ENCODE measurements at places on chromosomes 5 and 9.

GRCh38 chr5:179679014-179679674 is 1.7 kb downstream of the CBY3 start:
- DNase-seq = peak; percentile 86

- DNase-seq = no peak
These were observed 17.6 kb upstream of the SNX2 start for GRCh38 chr5:122757285-122757684.

DNA sequence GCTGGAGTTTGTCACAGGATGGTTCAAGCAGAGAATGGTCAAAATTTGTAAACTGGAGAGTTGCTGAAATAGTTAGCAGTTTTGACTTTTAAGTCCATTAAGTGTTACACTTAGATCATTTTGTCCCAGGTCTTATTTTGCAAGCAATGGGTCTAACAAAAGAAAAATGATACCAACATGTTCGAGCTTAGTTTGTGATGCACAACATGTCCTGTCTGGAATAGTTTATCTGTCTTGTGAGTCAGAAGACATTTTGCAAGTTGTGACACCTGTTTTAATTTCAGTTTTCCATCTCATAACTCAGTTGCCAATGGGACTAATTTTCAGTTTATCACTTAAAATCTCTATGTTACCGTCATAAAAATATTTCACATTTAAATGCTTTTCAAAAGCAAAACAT is 929.8 kb downstream of the CDH18 start:
- DNase-seq = no peak

GRCh38 chr9:96051423-96051822 is 175.9 kb downstream of the ERCC6L2 start:
- no peak for DNase-seq

DNA sequence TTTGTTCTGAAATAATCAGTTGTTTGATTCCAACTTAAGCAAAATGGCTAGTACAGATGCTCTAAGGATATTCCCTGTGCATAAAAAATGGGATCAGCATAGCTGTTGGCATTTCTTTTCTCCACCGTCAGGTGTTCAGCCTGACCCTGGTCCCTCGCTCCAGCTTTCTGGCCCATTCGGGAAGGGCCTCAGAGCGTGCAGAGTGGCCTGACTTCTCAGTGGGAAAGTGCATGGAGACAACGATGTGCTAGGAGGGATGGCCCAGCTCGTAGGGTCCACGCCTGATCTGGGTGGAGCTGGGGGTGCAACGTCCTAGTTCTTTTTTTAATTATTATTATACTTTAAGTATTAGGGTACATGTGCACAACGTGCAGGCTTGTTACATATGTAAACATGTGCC is 319.1 kb upstream of the IRX4 start:
- no peak for DNase-seq

- DNase-seq = peak; percentile 31
These were observed 141.6 kb downstream of the NR3C1 start for GRCh38 chr5:143261748-143262392.

DNA sequence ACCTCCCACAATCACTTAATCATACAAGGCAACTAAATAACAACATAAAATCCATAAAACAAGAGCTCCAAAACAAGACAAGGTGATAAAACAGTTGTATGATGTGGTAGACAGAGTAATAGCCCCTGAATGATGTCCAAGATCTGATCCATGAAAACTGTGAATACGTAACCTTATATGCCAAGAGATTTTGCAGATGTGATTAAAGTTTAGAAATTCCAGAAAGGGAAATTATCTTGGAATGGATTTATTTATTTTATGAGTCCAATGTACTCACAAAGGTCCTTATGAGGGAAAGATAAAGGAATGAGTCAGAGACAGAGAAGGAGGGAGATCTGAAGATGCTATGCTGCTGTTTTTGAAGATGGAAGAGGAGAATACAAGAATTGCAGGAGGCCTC is 1775.7 kb upstream of the C9orf72 start:
- DNase-seq = no peak

DNA sequence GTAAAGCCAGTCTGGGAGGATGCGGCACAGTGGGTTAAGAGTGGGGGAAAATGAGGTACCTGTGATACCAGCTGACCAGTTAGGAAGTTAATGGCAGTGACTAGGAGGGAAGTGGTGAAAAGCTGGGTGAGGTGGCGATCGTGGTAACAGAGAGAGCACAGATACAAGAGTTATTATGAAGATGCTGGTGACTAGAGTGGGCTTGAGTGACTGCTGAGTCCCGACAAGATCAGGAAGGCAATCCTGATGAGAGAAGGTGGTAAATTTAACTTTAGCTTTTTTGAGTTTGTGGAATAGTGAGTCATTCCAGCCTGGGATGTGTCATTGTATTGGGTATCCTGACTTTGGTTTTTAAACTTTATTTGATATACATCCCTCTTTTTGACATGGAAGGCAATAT is 38.8 kb downstream of the CMYA5 start:
- no peak for DNase-seq

- no peak for DNase-seq
These were observed 25.5 kb upstream of the RUSC2 start for GRCh38 chr9:35464141-35465025.

- DNase-seq = no peak
These were observed 42.6 kb upstream of the ANKRD31 start for GRCh38 chr5:75279321-75279720.

- DNase-seq = no peak
These were observed 196.4 kb downstream of the RFX3 start for GRCh38 chr9:3329361-3329760.

GRCh38 chr9:106228861-106229260 is 534.5 kb downstream of the TMEM38B start:
- DNase-seq = no peak

DNA sequence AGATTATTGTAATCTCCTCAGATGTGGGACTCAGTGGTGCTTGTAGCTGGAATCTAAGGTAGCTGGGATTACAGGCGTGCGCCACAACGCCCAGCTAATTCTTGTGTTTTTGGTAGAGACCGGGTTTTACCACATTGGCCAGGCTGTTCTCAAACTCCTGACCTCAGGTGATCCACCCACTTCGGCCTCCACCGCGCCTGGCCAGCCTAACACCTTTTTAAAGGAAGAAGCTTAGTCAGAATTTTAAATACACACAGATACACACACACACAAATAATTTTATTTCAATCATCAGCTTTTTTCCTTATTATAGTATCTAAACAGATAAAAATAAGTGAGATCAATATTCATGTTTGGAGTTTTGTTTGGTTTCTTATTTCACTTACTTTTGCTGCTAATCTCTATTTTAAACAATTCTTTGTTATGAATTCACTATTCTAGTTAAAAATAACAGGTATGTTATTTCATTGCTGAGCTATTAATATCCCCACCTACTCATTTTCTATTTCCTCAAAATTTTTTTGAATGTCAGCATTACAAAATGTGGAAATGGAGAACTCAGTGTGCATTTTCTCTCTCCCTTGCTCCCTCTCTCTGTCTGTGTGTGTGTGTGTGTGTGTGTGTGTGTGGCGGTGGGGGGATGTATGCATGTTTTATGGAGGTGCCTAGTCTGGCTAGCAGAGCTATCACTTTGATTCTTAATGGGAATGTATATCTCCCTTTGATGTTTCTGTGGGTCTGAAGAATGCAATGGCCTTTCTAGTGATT is 960.6 kb upstream of the DMAC1 start:
- no peak for DNase-seq

GRCh38 chr5:115363879-115364278 is 67.4 kb upstream of the CCDC112 start:
- no peak for DNase-seq

GRCh38 chr5:166562246-166562645 is 1729.2 kb upstream of the WWC1 start:
- no peak for DNase-seq

- DNase-seq = no peak
These were observed 5.6 kb downstream of the S1PR3 start for GRCh38 chr9:88996921-88997235.

GRCh38 chr5:76762484-76762883 is 46.6 kb downstream of the F2R start:
- no peak for DNase-seq

GRCh38 chr5:145470396-145470979 is 364.7 kb downstream of the PRELID2 start:
- DNase-seq = no peak

- no peak for DNase-seq
These were observed 115.8 kb upstream of the STC2 start for GRCh38 chr5:173443971-173444370.

- no peak for DNase-seq
These were observed 26.2 kb upstream of the SMU1 start for GRCh38 chr9:33102551-33103210.

GRCh38 chr9:27539479-27540441 is 10.1 kb upstream of the MOB3B start:
- no peak for DNase-seq

DNA sequence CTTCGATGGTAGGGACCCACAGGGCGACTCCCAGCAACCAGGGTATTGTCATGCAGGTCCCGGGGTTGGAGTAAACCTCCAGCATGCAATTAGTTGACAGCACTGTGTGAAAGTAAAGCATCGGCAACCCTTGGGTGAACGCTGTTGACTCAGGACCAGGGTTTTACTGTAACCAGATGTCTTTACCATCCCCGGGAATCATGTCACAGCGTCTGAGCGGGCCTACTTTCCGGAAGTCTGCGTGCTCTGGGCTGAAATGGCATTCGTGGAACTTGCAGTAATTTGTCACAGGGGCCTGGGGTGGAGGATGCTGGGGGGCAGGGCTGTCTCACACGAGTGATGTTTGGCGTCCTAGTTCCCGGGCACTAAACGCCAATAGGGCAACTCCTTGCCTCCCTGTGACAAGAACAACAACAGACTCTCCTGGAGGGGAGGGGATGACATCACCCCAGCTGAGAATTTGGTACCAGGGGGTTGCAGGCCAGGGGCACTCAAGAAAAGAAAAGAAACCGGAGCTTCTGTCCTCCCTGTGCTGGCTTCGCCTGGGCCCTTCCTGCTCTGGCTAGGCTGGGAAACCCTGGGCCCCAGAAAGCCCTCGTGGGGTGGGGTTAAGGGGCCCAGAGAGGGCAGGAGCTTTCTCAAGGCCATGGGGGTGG is 10.1 kb upstream of the UBAC1 start:
- DNase-seq = no peak

DNA sequence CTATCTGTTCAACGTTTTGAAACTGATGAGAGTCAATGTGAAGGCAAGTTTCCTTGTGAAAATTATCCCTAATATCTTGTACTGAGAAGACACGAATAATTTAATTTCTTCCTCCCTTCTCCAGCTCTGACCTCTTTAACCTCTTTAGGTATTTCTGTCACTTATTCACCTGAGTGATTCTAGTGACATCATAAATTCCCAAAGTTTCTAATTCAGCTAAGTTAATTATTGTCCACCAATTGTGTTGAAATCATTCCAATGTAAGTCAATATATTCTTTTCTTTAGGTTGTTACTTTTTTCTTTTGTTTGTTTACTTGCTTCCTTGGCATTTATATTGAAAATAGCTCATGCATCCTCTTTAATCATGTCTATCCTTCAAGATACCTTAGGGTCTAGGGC is 143.8 kb downstream of the PAPPA start:
- DNase-seq = no peak

- no peak for DNase-seq
These were observed 568.8 kb downstream of the TLR4 start for GRCh38 chr9:118273048-118273447.

- DNase-seq = no peak
These were observed 194.4 kb upstream of the TBC1D2 start for GRCh38 chr9:98449871-98450270.

- DNase-seq = no peak
These were observed 118.1 kb downstream of the NUDT12 start for GRCh38 chr5:103444333-103445038.

GRCh38 chr9:76969716-76970115 is 49.7 kb upstream of the FOXB2 start:
- DNase-seq = no peak

GRCh38 chr5:105836887-105837286 is 1833.8 kb downstream of the EFNA5 start:
- DNase-seq = no peak

GRCh38 chr5:59921816-59922215 is 28.3 kb upstream of the PDE4D start:
- DNase-seq = no peak

GRCh38 chr5:107604990-107605389 is 65.7 kb downstream of the EFNA5 start:
- no peak for DNase-seq

DNA sequence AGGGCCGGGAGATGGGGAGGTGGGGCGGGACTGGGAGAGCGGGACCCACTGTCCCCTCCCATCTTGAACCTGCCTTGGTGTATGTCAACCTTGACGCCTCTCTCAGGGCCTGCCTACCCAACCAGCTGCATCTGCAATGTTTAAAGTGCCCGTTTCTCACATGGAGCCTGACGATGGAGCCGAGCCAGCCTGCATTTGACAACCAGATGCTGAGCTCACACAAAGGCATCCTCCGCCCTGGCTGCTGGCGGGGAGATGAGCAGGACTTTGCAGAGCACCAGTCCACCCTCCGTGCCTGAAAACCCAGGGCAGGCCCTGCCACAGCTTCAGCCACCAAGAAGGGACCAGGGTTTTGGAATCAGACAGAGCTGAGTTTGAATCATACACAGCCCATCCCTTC is 141.1 kb upstream of the SMIM23 start:
- DNase-seq = no peak

DNA sequence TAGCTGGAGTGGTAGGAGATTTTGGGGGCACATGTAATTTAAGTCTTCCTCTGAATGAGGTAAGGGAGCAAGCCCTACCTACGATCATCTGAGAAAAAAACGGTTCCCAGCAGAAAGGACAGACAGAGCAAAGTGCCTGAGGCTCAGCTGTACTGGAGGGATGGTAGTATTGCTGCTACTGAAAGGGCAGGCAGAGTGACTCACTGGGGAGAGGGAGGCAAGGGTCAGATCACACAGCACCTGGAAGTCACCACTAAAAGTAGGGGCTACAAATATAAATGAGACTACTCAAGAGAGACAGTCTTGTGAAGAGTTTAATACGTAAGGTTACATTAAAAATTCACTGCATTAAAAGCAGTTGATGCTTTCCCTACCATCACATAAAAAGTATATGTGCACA is 75.9 kb downstream of the NFIB start:
- no peak for DNase-seq

- DNase-seq = no peak
These were observed 167.3 kb downstream of the MUSK start for GRCh38 chr9:110835859-110836271.

DNA sequence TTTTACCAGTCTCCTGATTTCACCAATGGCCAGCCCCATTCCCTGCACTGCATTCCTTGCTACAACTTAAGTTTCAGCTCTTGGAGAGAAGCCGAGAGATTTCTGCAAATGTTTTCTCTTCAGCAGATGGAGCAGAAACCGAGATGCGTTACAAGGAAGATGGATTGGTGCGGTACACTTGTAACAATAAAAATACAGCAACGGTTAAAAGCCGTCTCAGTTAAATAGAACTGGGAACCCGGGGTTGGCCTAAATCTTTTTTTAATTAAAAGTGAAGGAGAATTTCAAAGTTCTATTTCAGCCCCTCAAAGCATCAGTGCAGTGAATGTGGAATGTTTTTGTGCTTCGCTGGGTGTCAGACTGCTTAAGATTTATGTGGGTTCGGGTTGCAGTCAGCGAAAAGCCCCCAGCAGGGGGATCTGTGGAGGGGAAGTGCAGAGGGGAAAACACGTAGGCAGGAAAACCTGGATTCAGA is 19.8 kb downstream of the BRINP1 start:
- no peak for DNase-seq
